ENCODE measurements at places on chromosomes 3 and 15. TPM values are rescaled to one million over a fixed set of nuclear protein-coding genes. Genes with fewer than 3 reads are reported as not detected.

TRH gene
- not detected for total RNA-seq

GRCh38 chr3:157122116-157122515, 37.8 kb downstream of the CCNL1 start:
- no peak for DNase-seq

GRCh38 chr3:36904641-36905040, 40.2 kb downstream of the TRANK1 start:
- DNase-seq = no peak

DNA sequence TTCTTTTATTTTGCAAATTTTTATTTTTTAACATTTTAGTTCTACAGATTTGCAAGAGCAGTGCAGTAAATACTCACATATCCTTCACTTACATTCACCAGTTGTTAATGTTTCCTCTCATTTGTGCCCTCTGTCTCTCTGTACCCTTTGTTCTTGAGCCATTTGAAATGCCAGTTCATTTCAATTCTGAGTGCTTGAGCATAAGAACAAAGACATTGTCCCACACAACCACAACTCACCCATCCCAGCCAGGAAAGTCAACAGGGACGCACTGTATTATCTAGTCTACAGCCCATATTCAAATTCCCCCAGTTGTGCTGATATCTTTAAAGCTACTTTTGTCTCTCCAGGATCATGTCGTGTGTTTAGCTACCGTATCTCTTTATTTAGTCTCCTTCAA, 141.4 kb upstream of the SLC6A11 start:
- no peak for DNase-seq

GRCh38 chr15:90270502-90271150, 5.2 kb downstream of the NGRN start:
- no peak for DNase-seq

DNA sequence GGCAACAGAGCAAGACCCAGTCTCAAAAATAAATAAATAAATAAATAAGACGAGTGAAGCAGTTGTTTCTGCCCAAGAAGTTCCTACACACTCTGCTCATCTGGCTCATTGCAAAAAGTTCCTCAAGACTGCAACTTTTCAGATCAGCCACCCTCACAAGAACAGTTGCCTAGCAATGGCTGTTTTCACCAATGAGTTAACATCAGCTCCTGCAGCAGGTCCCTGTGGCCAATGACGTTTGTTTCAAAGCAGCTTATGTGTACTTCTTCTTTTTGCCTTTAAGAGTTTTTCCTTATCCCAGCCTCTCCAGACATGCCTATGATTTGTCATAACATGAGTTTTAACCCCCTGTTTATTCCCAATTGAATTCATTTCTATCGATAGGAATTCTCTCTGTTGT, 118.4 kb upstream of the SPRED1 start:
- no peak for DNase-seq
